ENCODE measurements at places on chromosomes 7 and 10.
A peak's percentile ranks its signal among the peaks of the same experiment; 100 is the strongest.

DNA sequence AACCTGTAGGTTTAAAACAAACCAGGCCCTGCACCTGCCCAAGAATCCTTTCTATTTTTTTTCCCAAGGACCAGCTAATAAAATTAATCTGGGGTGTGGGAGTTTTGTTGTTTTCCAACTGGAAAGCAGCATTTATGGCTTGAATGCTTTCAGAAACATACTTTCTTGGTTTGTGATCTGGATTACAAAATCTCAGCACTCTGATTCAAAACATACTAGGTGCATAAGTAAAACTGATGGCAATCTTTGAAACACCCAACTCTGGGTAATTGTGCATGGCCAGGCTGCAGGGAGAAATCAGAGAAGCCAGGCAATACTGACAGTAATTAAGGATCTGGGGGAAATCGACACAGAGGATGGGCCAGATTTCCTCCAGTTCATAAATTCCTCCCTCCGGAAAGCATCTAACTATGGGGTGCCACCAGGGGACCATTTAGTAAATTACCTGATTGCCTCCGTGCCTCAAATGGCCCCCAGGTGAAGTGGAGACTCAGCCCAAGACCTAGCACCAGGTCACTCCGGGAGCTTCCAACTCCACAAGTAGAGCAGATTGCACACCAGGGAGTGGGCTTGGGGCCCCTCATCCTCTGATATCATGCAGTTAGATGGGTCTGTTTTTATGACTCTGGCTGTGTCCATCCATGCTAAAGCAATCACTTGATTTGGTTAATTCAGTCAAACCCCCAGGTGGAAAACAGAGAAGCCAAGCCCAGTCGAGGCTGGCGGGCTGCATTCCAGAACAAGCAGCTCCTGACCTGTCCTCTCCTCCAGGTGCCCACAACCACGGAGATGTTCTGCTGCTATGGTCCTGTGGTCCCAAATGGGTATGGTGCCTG, 15.2 kb upstream of the C10orf53 start:
- no peak for DNase-seq

- peak; percentile 19 for DNase-seq
Measured at GRCh38 chr7:151537818-151538561, 18.3 kb upstream of the RHEB start.

GRCh38 chr10:103884681-103885139, 29.3 kb upstream of the SH3PXD2A start:
- DNase-seq, result peak; percentile 68

GRCh38 chr7:159098811-159099655, 45.6 kb downstream of the VIPR2 start:
- DNase-seq, result no peak

DNA sequence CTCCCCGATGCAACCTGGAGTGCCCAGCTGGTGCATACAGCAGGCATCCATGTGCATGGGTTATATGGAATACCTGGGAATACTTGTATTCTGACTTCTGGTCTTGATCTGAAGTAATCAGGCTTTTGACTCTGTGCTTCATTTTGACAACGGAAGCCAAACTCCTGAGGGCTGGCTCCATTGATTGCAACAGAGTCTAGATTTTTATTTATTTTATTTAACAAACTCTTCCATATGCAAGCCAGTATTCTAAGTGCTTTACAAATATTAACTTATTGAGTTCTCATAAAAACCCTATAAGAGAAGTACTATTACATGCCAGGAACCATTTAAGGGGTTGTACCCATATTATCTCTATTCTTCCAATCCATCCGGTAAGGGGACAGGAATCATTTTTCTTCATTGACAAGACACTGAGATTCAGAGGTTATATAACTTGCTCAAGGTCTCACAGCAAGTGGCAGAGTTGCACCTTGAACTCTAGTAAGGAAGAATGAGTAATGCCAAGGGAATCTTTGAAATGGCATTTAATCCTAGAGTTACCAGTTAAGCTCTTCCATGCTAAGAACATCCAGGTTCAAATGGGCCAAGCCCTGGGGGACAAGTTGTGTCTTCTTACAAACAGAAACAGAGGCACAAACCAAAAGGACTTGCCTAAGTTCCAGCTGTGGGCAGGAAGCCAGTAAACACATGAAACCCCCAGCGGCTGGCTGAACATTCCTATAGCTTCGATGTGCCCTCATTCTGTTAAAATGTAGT, 241.0 kb downstream of the WDR11 start:
- no peak for DNase-seq

GRCh38 chr7:36625247-36625646, 99.0 kb downstream of the AOAH start:
- peak; percentile 44 for DNase-seq

- no peak for DNase-seq
Measured at GRCh38 chr10:88033793-88034192, 170.4 kb downstream of the PTEN start.

DNA sequence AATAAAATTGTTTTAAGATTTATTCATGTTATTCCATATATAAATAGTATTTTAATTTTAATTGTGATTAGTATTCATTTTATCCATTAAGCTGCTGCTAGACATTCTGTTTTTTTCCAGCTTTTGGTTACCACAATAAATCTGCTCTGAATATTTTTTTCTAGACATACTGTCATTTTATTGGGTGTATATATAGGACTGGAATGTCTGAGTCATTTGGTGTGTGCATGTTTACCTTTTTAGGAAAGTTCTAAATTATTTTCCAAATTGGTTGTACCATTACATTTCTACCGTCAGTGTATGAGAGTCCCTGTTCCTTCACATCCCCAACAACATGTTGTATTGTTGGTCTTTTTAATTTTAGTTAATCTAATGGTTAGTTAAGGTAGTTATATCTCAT, 1138.1 kb downstream of the REEP3 start:
- DNase-seq, result no peak

DNA sequence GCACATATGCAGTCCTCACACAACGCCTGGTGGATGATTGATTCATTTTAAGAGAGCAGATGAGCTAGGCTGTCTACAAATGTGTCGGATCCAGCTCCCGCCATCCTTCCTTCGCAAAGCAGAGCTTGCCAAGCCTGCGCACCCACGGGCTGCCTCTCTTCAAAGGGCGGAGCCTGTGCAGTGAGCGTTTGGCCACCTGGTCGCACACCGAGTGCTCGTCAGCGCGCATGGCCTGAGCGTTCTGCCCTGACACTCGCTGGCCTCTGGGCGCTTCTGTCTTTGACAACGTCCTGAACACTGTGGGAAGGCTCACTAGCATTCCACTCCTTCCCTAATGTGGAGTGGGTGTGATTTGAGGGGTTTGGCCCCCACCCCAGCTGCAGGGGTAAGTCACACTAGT, 47.1 kb upstream of the TMEM72 start:
- peak; percentile 10 for DNase-seq

DNA sequence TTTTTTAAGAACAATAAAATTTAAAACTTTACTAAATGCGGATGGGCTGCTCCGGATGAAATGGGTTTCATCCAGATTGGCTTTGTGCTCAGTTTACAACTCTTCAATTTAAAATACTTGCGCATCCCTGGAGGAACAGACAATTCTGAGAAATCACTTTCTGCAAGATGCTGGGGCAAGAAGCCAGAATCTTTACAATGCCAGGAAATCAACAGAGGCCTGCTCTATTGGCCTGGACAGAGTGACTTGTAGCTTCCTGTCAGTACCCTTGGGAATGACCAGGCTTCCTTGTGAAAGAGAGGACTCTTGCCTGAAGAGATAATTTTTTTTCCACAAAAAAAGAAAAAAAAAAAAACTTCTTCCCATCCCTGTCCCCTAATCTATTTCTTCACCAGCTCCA, 3.9 kb upstream of the FAM13C start:
- no peak for DNase-seq

GRCh38 chr10:61899069-61899531, 2.4 kb upstream of the ARID5B start:
- peak; percentile 47 for DNase-seq

- no peak for DNase-seq
Measured at GRCh38 chr10:68790476-68790875, 36.9 kb upstream of the STOX1 start.

- no peak for DNase-seq
Measured at GRCh38 chr10:24363070-24363469, 154.1 kb downstream of the KIAA1217 start.

- DNase-seq, result no peak
Measured at GRCh38 chr7:18572885-18573284, 77.3 kb downstream of the HDAC9 start.

- DNase-seq, result peak; percentile 92
Measured at GRCh38 chr7:28509251-28510025, 97.1 kb downstream of the CREB5 start.

GRCh38 chr10:102628451-102628911, 15.8 kb upstream of the TRIM8 start:
- DNase-seq, result no peak

DNA sequence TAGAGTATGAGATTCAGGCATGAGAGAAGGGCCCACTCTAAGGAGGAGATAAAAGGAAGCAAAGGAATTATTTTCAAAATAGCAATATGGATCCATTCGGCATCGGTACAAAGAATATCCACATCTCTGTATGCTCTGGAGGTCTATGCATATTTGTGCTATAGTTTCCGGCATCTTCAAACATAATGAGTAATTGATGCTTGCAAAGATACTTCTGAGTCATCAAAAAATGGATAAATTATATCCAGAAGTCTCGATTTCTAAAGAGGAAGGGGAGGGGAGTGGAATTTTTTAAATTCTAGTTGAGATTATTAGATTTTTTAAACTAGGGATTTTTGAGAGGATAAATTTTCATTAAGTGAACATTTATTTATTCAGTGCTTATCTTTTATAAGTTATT, 72.9 kb upstream of the KIAA1217 start:
- DNase-seq, result no peak

- DNase-seq, result no peak
Measured at GRCh38 chr10:116705498-116705897, 36.9 kb downstream of the HSPA12A start.

GRCh38 chr7:90642978-90643377, 46.9 kb downstream of the CDK14 start:
- DNase-seq, result no peak

GRCh38 chr10:69747179-69747578, 54.5 kb upstream of the COL13A1 start:
- no peak for DNase-seq

DNA sequence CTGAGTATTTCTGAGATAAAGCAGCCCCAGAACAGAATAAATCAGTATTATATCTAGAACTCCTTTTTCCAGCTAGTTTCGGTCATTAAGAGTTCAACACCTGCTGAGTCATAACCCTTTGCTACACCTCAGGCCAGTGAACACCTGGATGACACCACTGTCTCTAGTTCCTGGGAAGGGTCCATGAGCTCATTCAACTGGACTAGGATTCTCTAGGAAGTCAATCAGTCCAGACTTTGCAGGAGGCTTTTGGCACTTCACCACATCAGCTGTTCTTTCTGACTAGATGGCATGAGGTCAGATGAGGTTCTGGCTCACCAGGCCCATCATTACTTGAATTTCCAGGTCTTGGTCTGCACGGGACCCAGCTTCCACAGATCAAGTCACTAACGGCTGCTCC, 11.7 kb downstream of the SLC39A12 start:
- DNase-seq, result no peak

DNA sequence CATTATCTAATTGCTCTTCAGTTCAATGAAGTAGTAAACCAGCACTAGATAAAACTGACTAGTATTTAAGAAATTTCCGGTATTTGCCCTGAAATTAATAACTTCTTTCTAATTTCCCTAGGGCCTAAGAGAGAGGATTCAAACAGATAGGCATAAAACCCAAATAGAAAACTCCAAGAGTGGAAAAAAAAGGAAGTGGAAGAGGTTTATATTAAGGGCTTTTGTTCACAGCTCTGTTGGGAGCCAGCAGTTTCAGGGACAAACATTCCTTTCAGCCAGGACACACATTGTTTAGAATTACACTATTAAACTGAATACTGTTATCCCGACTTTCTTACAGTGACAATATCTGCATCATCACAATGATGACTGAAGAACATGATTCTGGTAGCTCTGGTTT, 3.6 kb downstream of the ODAD2 start:
- DNase-seq, result no peak

GRCh38 chr10:82505009-82505408, 630.0 kb downstream of the NRG3 start:
- DNase-seq, result no peak

DNA sequence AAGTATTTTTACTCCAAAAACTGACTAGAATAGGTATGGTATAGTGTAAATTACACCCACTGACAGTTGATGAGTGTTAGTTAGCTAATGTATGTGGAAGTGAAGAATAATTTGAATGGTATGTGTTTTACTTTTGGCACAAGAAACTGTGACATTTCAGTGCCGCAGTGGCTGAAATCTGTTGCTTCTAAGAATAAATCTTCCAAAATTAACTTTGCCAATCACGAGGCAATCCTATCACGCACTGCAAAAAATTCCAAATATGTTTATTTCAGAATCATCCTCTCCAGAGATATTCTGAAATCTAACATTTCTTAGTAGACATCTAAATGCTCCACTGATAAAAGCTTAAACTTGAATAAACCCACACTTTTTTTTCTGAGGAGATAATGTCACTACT, 61.2 kb downstream of the PCLO start:
- DNase-seq, result no peak

DNA sequence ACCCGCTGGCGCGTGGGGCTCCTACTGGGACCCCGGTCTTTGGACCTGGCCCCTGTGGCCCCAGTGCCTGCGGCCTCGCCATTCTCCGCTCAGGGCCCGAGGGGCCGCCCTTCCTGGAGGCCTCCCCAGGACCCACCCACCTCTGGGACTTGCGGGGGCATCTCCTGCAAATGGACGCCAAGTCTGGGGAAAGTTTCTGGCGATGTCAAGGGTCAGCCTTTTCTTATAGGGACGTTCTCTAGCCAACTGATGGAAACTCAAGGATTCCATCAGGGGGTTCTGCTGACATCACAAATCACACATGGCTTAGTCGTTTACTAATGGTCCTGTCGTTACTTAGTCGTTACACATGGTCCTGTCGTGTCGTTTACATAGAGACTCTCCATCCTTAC, 57.7 kb upstream of the RHOBTB1 start:
- DNase-seq, result no peak

- DNase-seq, result no peak
Measured at GRCh38 chr7:435630-436366, 83.8 kb downstream of the PDGFA start.

- DNase-seq, result no peak
Measured at GRCh38 chr10:128095027-128095752, 31.0 kb downstream of the MKI67 start.

Measured in suppressor macrophage (primary cell).